ENCODE measurements at places on chromosomes 16 and 17.

GRCh38 chr16:8760021-8760420 is 37.4 kb downstream of the TMEM186 start:
- DNase-seq: no peak

DNA sequence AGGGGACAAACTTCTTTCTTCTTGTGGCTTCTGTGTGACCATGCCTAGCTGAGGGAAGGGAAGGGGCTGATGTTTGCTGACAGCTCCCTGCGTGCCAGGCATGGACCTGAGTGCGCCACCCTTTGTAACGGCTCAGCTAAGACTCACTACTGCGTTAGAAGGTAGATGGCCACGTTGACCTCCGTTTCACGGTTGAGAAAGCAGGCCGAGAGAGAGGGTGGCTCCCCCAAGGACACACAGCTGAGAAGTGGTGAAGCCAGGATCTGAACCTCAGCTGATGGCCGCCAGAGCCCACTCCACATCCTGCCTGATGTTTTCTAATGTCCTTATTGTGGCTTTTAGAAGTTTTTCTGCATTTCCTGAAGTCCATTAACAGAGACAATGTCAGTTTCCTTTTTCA is 45.1 kb downstream of the RGS9 start:
- no peak for DNase-seq

- no peak for DNase-seq
Observed at GRCh38 chr17:48522031-48522653, 8.7 kb downstream of the HOXB1 start.

DNA sequence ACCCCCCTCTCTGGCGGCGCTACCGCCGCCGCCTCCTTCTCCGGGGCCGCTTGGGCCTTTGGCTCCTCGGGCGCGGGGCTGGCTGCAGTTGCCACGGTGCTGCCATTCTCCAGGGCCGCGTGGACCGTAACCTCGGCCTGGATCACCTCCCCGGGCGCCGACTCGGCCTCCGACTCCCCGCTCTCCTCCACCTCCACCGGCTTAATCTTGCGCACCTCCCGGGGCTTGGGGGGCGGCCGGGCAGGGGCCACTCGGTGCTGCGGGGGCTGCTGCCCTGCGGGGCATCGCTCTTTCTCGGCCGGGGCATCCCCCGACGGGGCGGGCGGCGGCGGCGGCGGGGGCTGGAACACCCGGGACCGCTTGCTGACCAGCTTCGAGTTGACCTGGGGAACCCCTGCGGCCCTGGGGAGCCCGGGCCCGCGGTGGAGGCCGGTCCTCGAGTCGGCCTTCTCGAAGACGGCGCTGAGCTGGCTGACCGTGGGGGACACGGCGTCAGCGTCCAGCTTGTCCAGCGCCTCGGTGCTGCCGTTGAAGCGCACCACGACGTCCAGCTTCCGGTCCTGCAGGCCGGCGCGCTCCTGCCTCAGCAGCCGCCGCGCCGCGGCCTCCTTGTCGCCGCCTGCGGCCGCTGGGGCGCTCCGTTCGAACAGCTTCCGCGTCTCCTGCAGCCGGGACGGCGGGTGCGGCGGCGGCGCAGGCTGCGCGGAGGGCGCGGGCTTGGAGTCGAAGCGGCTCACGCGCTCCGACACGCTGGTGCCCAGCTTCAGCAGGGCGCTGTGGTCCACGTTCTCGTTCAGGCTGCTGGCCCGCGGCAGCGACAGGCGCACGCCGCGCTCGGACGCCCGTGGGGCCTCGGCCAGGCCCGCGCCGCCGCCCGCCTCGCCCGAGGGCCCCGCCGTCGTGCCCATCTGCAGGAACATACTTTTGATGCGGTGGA is 792 bp downstream of the PPP1R9B start:
- no peak for DNase-seq

- no peak for DNase-seq
Observed at GRCh38 chr16:88195911-88196465, 186.8 kb upstream of the ZNF469 start.

DNA sequence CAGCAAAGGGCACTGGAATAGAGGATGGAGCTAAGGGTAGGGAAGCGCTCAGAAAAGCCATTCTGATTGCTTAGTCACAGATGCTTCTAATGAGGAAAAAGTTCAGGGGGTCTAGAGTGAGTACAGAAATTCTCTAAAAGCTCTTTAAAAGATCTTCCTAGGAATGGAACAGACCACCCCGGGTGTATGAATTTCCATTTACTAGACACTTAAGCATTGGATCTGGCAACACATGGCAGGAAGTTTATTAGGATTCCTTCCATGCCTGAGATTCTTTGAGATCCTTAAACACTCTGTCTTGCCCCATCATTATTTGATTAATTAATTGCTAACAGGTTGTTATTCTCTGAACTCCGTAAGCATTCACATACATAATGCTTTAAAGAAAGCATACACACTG is 8.5 kb downstream of the KRTAP9-7 start:
- DNase-seq: no peak

DNA sequence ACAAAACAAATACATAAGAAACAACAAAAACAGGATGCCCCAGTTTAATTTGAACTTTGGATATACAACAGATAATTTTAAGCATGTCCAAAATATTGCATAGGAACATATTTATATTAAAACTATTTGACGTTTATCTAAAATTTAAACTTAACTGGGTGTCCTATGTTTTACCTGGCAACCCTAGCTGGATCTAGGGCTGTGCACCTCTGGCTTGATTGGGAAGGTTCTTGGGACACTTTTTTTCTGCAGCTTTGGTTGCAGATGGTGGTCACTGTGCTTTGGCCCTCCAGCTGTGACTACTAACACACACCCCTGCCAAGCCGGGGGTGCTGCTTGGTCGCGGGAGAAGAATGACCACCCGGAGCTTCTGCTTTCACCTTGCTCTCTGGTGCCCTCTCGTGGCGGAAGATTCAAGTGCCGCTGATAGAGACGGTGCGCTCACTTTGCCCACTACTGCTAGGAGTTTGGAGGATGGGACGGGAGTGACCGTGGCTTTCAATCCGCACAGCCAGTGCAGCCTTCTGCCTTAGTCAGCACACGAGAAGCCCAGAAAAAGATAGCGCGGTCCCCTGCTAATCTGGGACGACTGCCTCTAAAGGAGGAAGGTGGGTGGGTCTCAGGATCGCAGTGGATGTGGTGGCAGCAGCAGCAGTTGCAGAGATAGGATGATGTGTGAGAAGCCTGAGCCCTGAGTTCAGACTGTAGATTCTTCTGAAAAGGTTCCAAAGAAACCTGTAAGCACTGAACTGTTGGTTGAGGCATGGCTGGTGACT is 6.7 kb downstream of the SPACA3 start:
- peak; percentile 74 for DNase-seq

- DNase-seq: no peak
Observed at GRCh38 chr17:213286-214105, 32.0 kb upstream of the DOC2B start.

- DNase-seq: no peak
Observed at GRCh38 chr16:82082543-82083244, 47.6 kb downstream of the HSD17B2 start.

Data from hypothalamus (tissue), 51 donors.